Stimulated activated CD8-positive, alpha-beta memory T cell treated with anti-CD3 and anti-CD28 coated beads, Interleukin-15, amount 100 ng/mL, for 1 hour (primary cell): ENCODE measurements at places on chromosomes 3 and 15.

- DNase-seq = no peak
Observed at GRCh38 chr3:187069857-187070516, 69.3 kb downstream of the RPL39L start.

DNA sequence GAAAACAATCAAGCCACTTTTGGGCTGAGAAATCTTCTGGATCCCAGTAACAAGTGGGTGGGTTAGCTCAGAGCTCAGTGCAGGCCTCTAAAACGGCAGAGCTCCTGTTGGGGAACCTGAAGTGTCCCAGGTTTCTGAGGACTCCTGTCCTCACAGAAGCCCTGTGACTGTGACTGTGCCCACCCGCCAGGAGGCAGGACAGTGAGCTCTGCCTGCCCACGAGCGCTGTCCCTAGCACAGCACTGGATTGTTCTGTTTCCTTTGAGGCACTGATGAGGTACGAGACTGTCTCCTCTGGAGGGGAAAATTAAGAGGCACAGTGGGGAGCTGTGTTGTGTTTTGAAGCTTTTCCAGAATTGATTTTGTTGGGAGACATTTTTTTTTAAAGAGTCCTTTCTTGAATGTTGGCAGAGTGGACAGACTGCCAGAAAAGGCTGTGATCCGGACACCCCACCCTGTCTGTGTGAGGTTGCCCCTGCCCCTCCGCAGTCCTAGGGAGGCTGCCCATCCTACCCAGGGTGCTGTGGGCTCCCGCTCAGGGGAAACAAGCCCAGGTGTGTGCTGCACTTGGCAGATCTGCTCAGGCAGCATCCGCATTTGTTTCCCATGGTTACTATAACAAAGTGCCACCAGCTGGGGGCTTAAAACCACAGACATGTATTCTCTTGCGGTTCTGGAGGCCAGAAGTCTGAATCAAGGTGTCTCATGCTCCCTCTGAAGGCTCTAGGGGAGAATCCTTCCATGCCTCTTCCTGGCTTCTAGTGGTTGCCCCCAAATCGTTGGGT lies 66.6 kb upstream of the LARS2 start:
- DNase-seq = no peak

- no peak for DNase-seq
Observed at GRCh38 chr3:25973122-25973521, 183.2 kb downstream of the OXSM start.

DNA sequence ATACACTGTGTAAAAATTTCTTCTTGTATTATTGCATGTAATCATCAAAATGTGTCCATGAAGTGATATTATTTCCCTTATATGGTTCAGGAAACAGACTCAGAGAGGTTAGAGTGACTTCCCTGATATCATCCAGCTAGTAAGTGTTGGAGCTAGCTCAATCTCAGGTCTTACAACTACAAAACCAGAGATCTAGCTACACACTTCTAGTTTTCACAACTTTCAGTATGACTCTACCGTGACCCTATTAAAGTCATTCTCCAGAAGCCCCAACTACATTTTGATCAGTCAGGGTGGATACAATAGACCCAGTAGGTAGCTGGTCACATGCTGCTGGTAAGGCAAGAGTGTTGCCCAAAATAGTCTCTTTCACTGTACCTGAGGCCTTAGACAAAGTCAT lies 165.3 kb downstream of the GOLIM4 start:
- no peak for DNase-seq

- no peak for DNase-seq
Observed at GRCh38 chr15:88131937-88132336, 124.6 kb downstream of the NTRK3 start.

DNA sequence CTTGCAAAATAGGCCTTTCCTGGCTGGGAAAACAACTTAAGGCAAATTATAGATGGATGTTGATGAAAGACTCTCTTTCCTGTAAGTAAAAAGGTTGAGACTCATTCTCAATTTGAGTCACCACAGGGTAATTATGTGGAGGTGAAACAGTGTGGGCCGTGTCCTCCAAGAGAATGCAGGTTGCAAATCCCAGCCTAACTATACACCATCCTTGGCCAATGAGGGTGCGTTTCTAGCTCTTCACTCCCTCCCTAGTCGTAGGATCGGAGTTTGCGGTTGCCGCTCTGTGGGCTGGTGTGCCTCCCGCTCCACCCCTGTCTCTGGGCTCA lies 259.9 kb downstream of the PLCL2 start:
- no peak for DNase-seq

DNA sequence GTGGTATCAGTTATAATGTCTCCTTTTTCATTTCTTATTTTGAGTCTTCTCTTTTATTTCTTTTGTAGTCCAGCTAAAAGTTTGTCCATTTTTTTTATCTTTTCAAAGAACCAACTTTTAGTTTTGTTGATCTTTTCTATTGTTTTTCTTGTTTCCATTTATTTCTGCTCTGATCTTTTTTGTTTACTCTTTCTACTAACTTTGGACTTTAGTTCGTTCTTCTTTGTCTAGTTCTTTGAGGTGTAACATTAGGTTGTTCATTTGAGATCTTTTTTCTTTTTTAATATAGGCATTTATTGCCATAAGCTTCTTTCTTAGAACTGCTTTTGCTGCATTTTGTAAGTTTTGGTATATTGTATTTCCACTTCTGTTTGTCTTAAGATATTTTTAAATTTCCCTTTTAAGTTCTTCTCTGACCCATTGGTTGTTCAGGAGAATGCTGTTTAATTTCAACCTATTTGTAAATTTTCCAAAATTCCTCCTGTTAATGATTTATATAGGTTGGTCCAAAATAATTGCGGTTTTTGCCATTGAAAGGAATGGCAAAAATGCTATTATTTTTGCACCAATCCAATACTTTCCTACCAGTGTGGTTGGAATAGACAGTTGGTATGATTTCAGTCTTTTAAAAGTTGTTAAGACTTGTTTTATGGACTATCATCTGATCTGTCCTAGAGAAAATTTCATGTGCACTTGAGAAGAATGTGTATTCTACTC lies 51.2 kb downstream of the KAT2B start:
- DNase-seq = no peak

DNA sequence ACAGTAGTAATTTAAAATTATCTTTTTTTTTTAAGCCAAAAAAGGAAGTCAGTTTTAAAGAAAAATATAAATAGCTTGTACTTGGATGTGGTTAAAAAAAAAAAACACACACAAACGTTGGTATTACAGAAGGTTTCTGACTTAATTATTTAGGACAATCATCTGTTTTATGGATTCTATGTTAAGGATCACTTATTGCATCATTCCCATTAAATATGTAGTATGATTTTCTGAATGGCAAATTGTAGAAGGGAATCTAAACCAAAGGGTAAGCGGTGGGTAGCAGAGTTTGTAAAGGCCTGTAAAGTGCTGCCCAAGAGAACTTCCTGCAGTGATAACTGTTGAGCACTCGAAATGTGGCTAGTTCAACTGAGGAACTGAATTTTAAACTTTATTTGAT lies 8.0 kb downstream of the SENP2 start:
- DNase-seq = no peak

DNA sequence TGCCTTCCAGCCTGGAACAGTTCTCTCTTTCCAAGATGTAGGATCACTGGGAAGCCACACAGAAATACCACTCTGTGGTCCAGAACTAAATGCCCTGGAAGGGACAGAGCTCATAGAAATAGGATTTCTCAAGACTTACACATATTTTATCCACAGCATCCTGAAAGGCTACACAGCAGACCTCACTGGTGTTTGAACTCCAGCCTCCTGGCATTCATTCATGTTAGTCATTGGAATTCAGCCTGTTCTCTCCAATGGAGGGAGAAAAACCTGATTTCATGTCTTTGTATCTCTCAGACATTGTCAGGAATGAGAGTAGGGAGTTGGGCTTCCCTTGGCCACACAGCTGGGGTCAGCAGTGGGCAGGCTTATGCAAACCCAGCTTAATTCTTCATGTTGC lies 121.1 kb upstream of the PPP2R3A start:
- no peak for DNase-seq

DNA sequence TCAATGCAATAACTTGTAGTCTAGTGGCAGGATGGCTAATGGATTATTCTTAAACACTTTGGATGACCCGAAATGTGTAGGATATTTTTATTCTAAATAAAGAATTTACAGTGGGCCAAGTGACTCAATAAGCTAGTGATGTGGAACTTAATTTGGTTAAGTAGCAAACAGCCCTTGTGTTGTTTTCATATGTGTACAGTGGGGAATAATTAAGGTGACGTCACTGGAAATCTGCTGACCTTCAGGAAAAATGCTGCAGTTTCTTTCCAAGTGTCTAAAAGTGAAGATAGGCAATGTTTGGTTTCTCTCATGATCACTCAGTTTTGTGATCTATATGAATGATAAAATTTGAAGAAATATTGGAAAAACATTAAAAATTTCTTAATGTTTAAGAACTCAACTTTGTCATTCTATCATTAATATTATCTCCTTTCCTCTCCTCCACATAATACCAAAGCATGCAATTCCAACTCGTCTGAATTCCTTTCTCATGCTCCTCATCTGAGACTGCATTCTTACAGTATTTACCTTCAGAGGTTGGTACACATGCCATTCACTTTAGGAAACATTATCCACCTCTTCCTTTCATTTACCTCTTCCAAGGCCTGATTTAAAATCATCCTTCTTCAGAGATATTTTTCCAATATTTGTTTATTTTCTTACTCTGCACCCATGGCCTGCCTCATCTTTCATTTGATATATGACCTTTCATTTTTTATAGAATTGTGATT lies 414.6 kb upstream of the ARPP21 start:
- no peak for DNase-seq

GRCh38 chr3:188152660-188153436 lies 1.1 kb upstream of the LPP start:
- no peak for DNase-seq

DNA sequence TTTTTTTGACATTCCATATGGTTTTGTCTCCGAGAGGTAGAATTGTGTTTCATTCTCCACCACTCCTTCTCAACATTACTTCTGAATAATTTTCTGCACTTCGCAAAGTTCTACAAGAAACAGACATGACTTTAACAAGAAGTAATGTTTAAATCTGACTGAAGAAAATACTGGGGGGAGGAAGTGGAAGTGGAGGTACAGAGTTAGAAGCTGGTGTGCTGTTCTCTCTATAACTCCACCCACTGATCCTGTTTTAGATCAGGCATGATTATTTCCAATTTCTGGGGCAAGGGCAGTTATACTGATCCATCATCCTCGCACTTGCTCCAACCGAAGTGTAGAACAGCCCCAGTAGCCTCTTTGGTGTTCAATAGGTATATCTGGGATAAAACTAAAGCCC lies 9.2 kb upstream of the MCCC1 start:
- no peak for DNase-seq

DNA sequence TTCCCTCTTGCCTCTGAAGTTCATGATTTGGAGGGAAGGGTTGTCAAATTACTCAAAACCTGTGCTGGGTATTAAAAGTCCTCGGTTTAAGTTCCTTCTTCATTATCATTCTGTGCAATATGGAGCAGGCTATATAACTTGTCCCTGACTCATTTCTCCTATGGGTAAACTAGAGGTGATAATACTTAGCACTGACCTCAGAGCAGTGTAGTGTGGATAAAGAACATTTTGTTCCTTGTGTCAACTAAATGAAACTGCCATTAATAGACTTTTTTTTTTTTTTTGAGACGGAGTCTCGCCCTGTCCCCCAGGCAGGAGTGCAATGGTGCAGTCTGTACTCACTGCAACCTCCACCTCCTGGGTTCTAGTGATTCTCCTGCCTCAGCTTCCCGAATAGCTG lies 2.2 kb upstream of the BBX start:
- DNase-seq = no peak

DNA sequence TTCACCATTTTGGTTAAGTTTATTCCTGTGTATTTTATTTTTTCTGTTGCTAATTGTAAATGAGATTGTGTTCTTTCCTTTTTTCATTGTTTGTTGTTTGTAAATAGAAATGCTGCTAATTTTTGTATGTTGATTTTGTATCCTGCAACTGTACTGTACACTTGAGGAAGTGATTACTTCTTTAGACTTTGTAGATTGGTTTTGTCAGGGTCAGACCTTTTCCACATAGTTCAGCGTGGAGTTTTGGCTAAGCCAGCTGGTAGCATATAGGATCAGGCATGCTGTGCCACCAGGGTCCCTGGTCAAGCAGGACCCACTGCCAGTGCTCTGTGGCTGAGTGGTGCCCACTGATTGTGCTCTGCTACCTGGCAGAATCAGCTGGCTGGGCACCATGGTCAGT lies 80.1 kb downstream of the CD200 start:
- no peak for DNase-seq
